Activated T-helper 1 cell treated with anti-CD3 and anti-CD28 coated beads, Interleukin-2, amount 50 U/mL, for 16 hours (primary cell): ENCODE measurements at places on chromosomes 2 and 18.

DNA sequence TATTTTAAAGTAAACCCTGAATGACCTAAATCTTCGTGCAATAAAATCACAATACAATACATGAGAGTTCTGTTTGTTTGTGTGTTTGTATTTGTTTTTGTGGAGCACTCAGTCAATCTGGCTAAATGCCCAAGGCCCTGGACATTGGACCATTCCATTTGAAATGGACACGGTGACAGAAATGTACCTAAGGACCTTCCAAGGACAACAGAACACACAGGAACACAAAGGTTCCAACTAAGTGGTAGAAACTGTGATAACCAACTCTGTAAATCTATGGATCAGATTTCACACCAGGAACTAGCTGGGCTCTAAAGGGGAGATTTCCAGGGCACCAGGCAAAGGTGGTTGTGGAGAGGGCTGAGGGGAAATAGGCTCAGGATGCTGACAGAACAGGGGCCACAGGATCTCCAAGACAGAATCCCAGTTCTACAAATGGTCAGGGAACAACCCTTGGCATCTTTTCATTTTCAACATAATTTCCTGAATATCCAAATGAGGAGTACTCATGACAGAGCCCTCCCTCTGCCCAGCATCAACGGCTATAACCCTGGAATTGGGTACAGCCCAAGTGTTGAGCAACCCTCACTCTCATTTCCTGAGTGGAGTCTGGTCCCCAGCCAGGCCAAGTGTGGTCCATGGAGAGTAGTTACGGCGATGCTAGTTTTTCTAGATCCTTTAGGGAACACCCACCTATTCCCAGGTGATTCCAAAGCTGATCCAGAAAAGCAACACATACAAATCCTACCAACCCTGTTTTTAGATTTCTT, 78.4 kb downstream of the NCKAP5 start:
- DNase-seq, result no peak

DNA sequence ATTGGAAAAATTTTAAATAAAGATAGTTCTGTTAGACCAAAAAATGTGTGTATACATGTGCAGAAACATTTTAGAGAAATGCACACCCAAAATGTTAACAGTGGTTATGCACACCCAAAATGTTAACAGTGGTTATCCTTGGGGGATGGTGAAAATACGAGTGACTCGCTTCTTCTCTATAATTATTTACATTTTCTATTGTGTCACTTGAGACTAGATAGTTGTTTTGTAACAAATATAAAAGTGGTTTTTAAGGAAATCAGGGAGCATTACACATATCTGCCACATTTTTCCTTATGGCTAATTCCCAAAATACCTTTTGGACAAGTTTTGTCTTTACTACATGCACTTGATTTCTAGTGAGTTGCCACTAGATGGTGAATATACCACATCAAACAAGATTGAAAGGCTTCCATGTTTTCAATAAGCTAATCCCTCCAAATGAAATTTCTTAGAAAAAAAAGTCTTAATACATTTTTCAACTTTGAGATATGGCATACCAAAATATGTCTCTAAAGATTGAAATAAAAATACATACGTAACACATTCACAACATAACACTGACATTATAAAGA, 9.0 kb upstream of the HIBCH start:
- DNase-seq, result no peak

- no peak for DNase-seq
These were observed 151.9 kb upstream of the PELI1 start for GRCh38 chr2:64296140-64296480.

DNA sequence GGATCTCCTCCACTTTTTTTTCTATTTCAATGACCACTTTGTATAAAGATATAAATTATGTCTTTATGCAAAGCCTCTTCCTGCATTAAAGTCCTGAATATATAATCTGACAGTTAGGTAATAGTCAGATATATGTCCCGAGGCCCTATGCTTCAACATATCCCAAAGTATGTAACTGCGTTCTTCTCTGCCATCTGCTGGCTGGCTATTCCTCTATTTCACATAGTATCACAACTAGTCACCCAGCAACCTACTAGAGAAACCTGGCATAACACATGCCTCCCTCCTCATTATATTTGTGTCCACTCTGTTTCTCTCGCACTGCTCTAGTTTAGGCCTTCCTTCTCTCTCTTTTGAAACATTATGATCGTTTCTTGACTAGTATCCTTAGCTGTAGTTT, 640.8 kb downstream of the DPP10 start:
- DNase-seq, result no peak

DNA sequence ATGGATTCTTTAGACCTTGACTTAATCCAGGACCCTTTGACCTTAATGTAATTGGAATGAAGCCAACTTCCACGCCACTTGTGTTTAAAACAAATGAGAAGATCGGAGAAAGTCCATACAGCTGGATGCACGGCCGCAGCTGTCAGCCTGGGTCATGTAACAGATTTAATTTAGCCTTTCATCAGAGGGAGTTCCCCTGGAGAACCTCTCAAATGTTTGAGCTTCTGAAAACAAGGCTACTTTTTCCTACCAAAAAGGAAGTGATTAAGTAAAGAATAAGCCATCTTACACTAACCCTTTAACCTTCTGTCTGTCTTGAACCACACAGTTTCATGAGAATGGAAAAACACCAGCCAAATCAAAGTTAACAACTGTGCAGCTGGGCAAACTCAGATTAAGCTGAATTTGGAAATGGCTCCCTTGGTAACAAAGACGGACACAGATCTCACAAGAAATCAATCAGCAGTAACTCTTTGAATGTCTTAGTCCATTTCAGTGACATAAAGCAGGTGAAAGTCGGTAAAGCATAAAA, 103.6 kb downstream of the DOCK10 start:
- DNase-seq, result no peak

DNA sequence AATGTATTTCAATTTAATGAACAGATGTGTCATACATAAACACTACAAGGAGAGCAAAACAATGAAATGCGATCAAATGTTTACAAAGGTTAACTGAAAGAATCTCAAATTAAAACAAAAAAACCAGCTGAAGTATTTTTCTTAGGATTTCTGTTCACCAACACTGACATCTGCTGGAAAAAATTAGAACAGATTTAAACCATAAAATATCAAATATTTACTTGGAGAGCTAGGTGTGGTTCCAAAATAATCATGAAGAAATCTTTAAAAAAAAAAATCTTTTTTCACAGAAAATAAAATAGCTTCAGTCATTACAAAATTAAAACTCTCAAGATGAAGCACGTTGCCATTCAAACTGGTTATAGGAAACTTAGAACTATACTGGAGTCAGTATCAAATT, 13.8 kb downstream of the MMADHC start:
- DNase-seq, result no peak

DNA sequence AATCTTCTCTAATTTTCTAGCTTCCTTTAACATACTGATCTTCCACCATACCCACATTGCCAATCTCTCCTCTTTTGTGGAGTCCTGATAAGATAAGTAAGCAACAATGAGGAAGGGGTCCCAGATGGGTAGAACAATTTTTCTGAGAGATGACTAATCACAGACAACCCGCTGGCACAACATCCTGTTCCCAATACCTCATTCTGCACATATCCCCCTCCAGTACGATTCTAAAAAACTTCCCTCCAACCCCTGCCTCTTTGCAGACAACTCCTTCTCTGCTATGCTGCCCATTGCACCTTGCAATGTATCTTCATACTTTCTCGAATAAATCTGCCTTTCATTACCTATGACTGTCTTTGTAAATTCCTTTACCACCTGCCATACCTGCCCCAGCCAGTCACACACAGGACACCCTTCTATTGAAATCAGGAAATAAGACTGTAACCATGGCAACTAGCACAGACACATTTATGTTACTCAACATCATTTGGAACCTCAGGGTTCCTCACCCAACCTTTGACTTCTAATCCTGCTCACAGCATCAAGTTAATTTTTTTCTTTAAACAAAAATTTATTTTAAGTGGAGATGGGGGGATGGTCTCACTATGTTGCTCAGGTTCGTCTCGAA, 7.4 kb upstream of the EXOC6B start:
- no peak for DNase-seq

DNA sequence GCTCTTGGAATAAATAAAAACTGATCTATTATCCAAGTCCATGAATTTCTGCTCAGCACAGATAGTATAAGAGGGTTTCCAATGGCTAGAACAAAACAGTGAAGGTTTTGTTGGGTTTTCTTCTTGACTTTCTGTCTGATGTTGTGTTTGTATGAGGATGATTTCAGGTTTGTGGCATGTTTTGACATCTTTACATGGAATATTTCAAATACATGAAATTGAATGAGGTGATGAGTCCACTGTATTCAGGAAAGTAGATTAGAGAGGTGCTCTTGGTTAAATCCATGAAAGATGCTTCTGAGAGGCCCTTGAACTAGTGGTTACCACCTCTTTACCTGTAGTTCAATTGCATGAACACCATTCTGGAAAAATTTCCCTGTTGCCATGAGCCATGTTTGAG, 84.3 kb downstream of the RAPGEF4 start:
- no peak for DNase-seq

GRCh38 chr2:12488352-12489318, 228.1 kb upstream of the TRIB2 start:
- no peak for DNase-seq

DNA sequence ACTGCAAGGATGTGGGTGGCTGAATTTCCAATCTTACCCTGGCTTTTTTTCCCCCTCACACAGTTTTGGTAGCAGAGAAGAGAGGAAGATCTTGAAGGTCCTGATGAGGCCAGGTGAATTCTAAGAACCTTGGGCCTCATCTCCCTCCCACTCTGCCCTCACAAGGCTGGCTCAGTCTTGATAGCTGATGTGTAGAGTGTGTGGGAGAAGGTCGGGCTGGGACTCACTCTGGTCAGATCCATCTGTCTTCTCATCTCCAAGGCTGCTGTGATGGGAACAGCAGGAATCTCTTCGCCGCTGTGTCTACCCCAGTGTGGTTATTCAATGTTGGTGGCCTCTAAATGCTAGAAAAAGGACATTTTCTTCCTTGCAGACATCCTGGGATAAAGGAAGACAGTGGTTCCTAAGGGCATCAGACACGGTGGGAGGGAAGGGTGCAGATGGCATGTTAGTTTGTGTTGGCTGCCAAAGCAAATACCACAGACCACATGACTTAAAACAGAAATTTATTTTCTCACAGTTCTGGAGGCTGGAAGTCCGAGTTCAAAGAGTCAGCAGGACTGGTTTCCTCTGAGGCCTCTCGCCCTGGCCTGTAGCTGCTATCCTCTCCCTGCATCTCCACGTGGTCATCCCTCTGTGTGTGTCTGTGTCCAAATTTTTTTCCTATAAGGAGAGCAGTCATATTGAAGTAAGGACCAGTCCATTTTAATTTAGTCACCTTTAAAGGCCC, 37.6 kb upstream of the MGAT4A start:
- no peak for DNase-seq

DNA sequence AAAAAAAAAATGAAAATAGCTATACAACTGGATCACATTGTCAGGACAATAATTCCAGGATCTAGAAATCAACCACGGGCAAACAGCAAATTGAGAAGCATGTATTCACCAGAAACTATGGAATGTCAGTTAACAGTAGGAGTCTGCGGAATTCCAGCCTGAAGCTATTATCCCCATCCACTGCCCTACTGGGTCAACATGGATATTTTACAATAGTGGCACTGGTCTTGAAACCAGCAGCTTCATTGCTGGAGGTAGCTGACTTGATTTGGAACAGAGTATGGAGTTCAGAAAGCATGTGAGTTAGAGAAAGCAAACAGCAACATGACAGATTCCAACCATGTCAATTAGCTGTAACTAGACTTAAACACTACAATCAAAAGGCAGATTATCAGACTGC, 55.7 kb upstream of the PDE1A start:
- DNase-seq, result no peak

DNA sequence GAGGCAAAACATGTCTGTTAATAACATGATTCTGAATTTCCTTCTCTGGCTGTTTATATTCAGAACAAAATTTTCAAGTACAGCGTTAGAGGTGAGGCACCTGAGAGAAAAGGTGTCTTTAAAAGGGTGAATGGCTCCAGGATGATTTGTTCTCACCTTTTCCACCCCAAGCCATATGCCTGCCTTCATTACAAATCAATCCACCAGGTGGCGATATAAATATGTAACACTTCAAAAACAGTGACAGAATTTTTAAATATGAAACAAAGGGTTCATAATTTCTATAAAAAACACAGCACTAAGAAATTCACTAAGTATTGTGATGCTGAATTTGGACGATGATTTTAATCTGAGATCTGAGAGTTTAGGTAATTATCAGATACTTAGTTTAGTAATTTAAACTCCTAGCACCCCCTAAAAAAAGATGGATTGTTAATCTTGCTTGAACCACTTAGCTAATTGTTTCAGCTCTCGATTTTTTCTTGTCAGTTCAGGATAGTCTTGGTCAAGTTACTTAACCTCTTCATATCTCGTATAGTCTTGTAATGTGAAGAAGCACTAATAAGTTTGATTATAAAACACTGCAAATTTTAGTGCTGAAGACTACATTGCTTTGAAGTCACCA, 528.8 kb downstream of the CPS1 start:
- no peak for DNase-seq

GRCh38 chr2:132645176-132645575, 24.8 kb downstream of the LYPD1 start:
- DNase-seq, result no peak
